ENCODE measurements at places on chromosomes 5 and 9.
A peak's percentile ranks its signal among the peaks of the same experiment; 100 is the strongest.

GRCh38 chr5:87653242-87653641 lies 240.5 kb upstream of the CCNH start:
- DNase-seq, result no peak

- peak; percentile 98 for DNase-seq
Measured at GRCh38 chr9:115923903-115924668, 229.5 kb upstream of the PAPPA start.

- DNase-seq, result peak; percentile 57
Measured at GRCh38 chr9:618478-618877, 223.0 kb upstream of the DMRT1 start.

DNA sequence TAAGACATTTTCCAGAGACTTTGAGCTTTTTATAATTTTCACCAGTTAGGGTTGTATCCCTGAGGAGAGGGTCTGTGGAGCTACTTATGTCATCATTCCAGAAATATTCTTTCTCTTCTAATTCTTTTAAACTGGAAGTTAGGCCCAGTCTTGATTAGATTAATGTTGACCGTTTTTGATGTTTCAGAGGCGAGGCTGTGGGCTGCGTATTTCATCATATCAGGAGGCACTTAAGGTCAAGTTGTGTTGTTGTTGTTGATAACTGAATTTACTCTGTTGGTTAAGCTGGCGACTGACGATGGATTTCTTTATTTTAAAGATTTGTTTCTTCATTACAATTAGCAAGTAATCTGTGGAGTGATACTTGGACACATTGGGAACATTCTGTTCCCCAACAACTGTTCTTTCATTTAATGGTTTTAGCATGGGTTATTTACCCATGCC lies 20.1 kb downstream of the IPO11 start:
- DNase-seq, result peak; percentile 8

- DNase-seq, result no peak
Measured at GRCh38 chr5:163252950-163253349, 184.4 kb upstream of the CCNG1 start.

DNA sequence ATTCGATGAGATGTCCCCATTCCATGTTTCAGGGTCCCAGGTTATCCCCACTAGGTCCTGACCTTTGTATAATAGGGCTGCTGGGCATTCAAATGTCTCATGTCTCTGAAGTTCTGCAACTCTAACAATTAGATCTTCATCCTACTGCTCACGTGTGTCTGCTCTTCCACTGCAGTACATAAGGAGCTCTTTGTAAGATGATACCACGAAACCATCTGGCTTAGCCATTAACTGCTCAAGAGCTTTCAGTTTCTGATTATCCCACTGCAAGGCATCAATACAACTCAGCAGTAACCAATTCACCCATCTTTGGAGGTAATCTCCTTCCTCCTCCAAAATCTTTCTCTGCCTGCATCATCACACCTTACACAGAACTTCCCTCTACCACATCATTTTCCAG lies 49.9 kb upstream of the PPP2CA start:
- DNase-seq, result peak; percentile 50

DNA sequence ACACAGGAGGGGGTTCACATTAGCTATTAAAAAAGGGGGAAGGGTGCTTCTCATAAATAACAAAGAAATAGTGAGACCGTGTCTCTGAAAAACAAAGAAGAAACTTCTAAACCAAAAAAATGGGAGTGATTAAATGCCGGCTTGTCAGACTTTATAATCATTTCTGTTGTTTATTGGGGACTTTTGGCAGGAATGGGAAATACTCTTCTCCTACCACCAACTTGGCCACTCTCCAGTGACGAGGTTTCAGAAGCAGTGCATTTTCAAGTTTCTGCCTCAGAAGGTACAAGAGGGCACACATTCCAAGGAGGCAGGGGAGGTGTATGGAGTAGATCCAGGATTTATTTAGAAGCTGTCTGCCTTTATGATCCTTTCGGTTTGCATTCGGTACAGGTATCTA lies 46.2 kb downstream of the LIX1 start:
- peak; percentile 47 for DNase-seq

DNA sequence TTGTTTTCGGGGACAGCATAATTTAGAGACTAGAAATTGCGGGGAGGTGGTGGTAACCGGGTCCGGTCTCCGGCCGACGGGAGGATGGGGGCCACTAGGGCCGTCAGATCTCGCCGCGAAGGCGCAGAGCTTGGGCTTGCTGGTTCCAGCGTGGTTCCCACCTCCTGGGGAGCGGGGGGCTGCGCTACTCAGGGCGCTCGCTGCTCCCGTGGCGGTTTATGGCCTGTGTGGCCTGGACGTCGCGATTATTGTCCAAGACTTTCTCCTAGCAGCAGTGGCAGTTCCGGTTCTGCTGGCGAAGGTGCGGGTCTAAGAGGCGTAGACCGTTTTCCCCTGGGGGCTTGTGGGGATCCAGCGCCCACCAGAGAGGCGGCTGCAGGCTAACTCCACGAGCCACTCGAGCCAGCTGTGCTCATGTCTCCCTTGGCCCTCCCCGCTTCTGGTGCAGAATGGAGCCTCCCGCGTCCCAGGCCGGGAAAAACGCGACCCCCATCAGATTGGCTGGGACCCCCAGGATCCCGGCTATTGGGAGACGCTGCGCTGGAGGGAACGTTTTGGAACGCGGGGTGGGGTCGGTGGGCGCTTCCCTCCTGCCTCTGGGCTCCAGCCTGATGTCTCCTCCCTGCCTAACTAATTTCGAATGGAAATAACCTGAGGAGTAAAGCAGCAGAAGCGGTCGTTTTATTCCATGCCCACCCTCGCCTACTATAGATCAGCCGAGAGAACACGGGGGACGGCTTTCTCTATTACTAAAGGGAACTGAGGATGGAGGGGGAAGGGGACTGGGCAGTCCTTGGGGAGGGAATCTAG lies 87.1 kb downstream of the ENTREP1 start:
- no peak for DNase-seq

GRCh38 chr5:171609806-171610452 lies 175.7 kb upstream of the SMIM23 start:
- DNase-seq, result no peak

DNA sequence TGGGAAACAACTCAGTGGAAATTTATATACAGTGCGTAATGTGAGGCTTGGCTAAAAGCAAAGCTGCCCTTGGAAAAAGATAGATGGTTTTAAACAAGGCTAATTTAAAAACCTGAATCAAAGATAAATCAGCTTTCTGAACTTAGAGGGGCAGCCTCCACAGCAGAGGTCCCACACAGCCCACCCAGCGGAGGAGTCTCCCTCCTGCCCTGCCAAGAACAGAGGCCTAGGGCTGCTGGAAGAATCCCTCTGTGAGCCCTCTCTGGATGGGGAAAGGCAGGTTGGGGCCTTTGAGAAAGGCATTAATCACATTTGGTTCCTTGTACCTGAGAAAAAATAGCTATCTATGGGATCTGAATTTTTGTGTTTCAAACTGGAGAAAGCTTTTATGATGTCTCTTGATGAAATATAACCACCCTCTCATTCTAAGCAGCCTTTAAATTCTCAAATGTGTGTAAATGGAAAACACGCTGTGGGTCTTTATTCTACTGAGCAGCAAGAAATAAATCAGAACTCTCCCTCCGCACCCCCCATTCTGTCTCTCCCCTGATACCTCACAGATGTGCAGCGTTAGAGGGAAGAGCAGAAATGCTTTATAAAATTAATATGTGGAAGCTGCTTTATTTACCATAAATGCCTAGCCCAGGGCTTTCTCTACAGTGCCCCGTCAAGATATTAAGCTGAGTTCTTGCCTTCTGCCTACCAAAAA lies 329.2 kb downstream of the EFNA5 start:
- no peak for DNase-seq

DNA sequence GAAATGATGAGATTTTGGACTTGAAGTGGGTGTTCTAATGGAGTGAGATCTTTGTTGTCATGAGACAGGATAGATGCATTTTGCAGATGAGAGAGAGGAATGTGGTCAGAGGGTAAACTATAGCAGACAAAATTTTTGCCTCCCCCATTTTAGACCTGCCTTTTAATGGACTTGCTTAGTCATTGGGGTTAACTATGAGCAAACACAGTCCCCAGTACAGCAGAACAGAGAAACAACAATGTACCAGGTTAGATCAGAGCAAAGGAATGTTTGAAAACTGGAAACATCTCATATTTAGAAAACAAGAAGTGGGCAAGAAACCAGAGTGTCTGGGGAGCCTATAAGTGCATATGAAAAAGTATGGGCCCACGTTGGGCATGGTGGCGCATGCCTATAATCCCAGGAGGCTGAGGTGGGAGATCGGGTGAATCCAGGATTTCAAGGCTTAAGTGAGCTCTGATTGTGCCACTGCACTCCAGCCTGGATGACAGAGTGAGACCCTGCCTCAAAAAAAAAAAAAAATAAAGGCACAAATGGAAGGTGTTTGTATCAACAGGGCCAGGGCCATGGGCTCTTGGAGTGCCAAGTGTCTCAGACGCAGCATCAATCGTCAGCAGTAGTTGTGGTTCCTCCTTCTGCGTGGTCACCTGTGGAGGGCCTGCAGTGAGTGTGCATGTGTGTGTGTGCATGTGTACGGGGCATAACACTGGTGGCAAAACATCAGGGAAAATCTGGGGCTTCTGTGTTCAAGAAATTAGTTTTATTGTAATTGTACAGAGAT lies 214.4 kb upstream of the S1PR3 start:
- DNase-seq, result peak; percentile 96

- DNase-seq, result peak; percentile 60
Measured at GRCh38 chr5:151318850-151319732, 15.5 kb upstream of the SLC36A3 start.

DNA sequence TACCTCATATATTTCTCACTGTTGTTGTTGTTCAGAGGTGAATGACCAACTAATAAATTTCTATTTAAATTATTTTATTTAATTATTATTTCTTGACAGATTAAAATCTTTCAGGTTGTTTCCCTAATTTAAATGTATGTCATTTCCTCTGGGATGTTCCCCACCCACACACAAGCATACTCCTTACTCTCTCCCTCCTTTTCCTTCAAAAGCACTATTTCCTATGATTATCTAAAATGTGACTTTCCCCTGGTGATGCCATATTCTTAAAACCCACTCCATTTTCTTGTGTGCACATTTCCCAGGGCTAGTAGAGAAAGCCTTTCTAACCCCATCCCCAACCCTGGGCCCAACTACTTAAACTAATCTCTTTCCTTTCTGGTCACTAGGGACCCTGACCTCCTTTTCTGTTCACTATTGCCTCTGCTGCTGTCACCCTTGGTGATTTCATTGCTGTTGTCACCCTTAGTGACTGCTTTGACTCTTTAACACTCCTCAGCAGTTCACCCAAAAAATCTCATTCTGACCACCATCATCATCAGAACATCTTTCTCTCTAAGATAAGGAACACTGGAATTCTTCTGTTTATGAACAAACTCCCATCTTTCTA lies 16.8 kb downstream of the IL33 start:
- DNase-seq, result no peak

GRCh38 chr9:135536216-135536615 lies 9.7 kb upstream of the OBP2A start:
- DNase-seq, result peak; percentile 83

DNA sequence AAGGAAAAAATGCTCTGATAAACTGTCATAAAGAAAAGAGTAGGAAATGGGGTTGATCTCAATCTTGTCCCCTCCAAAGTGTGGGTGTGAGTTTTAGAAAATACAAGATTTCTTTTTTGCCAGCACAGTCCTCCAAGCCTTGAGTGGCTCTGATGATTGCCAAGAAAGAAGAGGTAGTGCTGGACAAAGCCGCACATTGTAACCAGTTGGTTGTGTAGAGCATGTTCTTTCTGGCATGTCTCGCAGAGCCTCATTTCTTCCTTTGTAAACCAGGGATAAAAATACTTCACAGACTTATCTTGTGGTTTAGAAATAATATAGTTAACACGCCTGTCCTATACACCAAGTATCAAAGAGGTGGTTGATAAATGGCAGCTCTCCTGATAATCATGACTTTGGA lies 30.4 kb downstream of the PRLR start:
- no peak for DNase-seq

DNA sequence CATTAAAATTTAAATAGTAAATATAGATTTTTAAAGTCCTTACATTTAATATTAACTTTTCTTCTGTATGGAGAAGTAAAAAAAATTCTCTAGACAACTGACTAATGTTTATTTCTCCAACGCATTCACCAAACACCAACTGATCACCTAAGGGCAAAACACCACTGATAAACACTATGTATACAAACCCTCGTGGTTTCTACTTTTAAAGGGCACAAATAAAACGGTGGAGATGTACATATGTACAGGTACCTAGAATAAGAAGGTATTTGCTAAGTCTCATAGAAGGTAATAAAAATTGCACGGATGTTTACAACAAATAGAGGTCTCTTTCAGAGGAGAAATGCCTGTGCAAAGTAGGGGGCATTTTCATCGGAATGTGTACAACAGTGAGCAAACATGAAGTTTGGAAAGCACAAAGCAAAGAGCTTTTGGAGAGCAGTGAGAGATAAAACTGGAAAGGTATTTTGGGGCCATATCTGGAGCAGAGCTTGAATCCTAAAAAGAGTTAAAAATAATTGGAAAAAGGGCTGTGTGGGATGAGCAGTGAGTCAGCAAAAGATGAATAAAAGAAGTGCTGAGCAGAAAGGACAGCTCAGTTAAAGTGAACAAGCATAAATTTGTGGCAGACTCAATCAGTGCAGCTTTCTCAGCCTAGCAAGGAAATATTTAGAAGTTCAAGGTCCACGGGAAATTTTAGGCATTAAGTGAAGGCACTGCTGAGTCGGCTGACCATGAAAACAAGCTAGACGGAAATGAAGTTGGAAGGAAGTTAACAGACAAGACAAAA lies 160.0 kb downstream of the TMEM161B start:
- DNase-seq, result no peak

GRCh38 chr5:57950616-57951228 lies 468.1 kb upstream of the ACTBL2 start:
- no peak for DNase-seq

GRCh38 chr9:69120380-69121154 lies 53.5 kb upstream of the TJP2 start:
- DNase-seq, result peak; percentile 23

- DNase-seq, result no peak
Measured at GRCh38 chr5:35904443-35905132, 33.8 kb downstream of the CAPSL start.

DNA sequence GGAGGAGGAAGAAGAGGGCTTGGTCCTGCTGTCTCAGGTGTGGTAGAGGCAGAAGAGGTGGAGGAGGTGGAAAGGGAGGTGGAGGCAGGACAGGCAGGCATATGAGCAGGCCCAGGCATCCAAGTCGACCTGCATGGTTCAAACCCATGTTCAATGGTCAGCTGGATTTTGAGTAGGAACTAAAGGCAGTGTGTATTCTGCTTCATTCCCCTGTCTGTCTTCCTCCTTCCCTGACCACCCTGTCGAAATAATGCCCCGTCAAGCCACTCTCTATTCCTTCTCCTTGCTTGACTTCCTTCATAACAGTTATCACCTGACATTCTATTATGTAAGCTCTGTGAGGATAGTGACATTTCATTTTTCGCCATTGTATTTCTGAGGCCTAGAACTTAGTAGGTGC lies 34.8 kb downstream of the ATP6V0E1 start:
- no peak for DNase-seq

GRCh38 chr9:93948441-93949072 lies 6.6 kb downstream of the BARX1 start:
- DNase-seq, result no peak
